ENCODE measurements at places on chromosomes 2 and 18.

DNA sequence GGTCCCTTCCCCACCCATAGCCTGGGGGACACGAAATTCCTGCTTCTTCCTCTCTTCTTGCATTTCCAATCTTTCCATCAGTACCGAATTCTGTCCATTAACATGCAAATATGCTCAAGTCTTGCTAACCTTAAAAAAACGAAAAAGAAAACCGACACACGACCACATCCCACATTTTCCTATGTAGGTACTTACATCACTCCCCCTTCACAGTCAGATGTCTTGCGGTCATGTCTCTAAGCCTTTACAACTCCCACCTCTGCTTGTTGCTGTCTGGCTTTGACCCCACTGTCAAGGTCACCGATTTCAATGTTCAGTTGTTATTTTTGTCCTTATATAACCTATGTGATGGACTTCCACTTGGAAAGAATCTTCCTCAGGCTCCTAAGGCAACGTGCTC lies 219.4 kb downstream of the NAPG start:
- no peak for DNase-seq

DNA sequence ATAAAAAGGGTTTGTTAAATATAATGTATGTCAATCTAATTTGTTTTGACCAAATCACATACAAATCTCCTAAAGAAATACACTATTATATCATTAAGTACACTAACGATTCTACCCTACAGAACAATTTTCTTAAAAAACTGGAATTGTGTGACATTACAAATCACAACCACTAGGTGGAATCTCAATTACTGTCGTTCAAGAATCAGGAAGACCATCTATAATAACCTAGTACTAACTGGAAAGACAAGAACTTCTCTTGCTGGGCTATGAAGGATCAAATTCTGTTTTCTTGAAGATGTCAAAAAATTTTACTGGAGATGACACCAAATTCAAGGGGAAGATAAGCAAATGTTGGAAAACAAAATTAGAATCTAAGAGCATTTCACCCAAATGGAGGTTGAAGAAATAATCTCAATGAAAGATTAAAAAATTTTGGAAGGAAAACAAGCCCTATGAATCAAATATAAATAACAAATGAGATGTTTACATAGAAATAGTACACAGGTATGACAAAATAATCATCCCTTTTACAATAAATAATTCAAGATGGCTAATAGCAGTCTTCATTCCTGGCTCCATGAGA lies 110.9 kb downstream of the STK39 start:
- DNase-seq: no peak

- DNase-seq: no peak
These were observed 262.5 kb downstream of the KCNJ3 start for GRCh38 chr2:154960802-154961583.

- DNase-seq: no peak
These were observed 9.0 kb downstream of the TMEM247 start for GRCh38 chr2:46488389-46488788.

GRCh38 chr2:18814387-18814786 lies 225.0 kb upstream of the NT5C1B start:
- no peak for DNase-seq

DNA sequence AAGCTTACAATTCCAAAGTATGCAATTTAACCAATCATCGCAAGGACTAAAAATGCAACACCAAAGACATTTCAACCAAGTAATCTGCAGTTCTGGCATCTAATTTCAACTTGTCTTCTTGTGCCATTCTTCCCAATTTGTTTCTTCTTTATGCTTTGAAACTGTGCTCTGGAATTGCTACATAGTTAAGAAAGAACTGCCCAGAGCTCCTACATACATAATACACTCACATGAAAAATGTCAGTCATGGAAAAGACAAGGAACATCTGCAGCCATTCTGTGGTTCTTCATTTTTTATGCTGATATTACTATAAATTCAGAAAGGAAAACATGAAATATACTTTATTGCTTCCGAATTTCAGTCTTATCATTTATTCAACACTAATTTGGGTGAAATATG lies 4.4 kb downstream of the EPB41L3 start:
- DNase-seq: no peak

- DNase-seq: no peak
These were observed 228.7 kb downstream of the GBX2 start for GRCh38 chr2:235939471-235939870.

Data from activated CD4-positive, CD25-positive, alpha-beta regulatory T cell treated with anti-CD3 and anti-CD28 coated beads, Interleukin-2, amount 50 U/mL, for 72 hours (primary cell).